ENCODE measurements at places on chromosomes 11 and 22.

GRCh38 chr11:91932151-91932821 is 292.3 kb upstream of the FAT3 start:
- DNase-seq, result no peak

DNA sequence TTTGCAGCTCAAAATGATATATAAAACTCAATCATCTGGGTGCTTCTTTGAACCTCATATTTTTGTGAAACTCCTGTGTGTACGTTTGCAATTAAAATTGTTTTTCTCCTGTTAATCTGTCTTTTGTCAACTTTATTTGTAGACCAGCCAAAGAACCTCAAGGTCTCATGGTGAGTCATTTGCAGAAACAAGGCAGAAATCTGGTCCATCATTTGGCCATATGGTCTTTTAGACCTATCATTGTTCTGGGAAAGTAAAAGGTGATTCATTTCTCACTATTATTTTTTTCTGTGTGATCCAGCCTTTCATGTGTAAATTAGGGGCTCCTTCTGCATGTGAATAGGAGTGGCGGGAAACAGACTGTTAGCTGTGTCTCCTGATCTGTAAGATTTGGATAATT is 399.1 kb upstream of the DDI1 start:
- DNase-seq, result no peak

DNA sequence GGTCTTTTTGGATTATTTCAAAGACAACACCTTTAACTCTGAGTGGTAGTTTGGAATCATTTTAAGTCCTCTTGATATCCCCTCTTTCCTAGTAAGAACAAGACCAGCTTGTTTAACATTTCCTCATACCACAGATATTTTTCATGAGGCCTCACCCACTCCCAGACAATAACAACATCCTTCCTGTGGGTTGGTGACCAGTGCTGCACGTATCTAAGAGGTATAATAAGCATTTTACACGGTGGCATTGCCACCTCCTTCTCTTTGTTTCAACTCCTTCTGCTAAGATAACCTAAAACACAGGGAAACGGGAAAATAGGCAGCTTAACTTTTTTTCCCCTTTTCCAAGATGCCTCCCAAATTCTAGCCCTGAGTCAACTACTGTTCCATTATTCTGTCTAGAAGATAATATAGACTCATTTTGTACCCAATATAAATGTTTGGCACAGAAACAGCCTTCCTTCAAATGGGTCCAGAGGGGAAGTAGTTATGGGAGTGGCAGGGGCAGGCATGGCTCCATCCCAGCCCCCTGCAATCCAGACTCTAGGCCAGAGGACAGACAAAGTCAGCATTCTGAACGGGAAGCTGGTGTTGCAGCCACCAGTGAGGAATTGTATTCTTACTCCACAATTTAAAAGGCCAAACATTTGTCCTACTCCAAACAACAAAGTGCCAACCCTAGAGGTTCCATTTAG is 28.5 kb downstream of the MAML2 start:
- no peak for DNase-seq

DNA sequence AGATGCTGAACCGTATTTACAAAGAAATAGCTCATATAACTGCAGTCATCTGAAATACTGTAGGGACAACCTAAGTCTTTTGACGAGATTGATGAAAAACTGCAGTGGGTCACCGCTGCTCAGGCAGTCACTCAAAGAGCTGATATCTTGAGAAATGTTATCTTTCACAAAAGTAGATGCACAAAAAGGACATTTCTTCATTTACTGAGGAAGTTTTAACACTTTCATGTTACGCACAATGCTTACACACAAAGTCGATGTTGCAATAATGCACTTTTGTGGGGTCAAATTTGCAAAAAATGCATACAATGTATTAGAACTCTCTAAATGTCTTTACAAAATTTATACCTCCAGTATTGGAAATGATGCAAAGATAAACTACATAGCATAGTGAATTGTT is 16.2 kb upstream of the OR10V1 start:
- DNase-seq, result no peak

DNA sequence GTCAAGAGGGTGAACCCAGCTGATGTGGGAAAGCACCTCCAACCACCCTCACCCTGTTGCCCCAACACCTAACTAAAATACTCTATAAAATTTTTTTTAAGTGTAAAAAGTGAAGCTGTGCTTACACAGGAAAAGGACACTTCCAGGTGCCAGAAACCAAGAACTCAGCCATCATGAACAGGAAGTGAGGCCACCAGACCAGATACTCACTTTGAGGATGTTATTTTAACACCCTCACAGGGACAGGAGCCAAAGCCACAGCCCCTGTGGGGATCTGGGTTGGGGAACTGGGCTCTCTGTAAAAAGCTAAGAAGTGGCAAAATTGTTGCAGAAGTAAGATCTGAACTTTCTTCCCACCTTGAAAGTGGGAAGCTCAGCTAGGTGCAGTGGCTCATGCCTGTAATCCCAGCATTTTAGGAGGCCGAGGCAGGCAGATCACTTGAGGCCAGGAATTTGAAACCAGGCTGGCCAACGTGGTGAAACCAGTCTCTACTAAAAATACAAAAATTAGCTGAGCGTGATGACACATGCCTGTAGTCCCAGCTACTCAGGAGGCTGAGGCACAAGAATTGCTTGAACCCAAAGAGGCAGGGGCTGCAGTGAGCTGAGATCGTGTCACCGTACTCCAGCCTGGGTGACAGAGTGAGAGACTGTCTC is 3.8 kb downstream of the RSPH14 start:
- no peak for DNase-seq

GRCh38 chr22:25403811-25404471 is 160.5 kb upstream of the GRK3 start:
- no peak for DNase-seq

- DNase-seq, result no peak
These were observed 46.7 kb downstream of the RBFOX2 start for GRCh38 chr22:35981900-35982299.

DNA sequence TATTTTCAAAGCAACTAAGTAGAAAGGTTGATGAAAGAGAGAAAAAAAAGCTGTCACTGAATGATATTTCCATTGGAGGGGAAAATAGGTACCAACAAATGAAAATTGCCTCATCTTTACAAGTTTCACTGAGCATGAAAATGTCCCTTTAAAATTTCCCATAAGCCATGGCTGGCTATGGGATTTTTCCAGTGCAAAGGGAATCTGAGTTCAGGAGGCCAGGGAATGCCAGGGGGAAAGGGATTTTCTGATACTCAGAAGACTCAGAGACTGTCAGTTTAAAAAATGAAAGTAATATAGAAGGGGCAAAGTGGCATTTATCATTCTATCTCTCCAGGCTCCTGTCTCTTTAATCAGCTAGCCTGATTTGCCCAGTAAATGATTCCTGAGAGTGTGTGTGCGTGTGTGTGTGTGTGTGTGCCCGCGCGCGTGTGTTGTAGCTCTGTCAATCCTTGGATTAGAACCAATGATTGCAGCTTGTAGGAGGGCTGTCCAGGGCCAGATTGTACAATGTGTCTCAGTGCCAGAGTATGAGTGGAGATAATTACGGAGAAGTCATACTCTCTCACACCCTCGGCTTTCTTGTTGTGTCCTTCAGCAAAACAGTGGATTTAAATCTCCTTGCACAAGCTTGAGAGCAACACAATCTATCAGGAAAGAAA is at the start of gene NTM:
Gene NTM (plus strand): TSS at position 526 of the 662 bp plus-strand sequence.
- DNase-seq, result peak; percentile 67

- peak; percentile 56 for DNase-seq
These were observed 23.8 kb downstream of the OPCML start for GRCh38 chr11:133508468-133508867.
